ENCODE measurements at places on chromosomes 7 and 10.
A peak's percentile ranks its signal among the peaks of the same experiment; 100 is the strongest.

DNA sequence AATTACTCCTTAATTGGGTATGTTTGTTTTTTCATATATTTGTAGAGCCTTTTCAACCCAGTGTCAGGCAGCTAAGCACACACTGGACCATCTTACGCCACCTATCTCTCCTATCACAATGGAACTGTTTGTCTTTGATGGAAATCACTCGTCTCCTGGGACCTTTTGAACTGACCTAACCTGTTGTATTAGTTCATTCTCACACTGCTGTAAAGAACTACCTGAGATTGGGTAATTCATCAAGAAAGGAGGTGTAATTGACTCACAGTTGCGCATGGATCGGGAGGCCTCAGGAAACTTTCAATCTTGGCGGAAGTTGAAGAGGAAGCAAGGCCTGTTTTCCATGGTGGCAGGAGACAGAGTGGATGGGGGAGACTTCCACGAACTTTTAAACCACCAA lies 182.0 kb downstream of the TCERG1L start:
- no peak for DNase-seq

DNA sequence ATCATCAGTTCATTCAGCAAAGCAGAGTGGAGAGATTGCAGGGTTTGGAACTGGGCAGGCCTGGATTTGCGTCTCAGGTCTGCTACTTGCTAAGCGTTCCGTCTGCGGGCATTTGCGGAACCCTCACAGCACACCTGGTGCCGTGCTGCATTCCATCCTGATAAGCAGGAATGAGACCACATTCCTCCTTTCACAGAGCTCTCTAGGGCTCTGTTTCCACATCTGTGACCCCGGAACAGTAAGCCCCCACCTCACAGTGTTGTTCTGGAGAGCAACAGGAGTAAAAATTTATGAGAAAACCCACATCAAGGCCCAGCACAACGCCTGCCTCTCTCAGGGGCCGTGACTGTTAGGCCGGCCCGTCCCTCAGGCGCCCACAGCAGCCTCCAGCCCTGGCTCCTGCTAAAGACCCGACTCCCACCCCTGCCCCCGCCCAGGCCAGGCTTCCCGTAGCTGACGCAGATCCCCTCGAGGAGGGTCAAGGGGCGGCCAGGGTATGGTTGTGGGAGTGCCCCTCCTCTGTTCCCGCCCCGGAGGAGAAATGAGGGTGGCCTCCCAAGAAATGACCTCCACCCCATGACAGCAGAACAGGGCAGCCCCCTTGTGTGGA lies 128.9 kb downstream of the RGS10 start:
- no peak for DNase-seq

DNA sequence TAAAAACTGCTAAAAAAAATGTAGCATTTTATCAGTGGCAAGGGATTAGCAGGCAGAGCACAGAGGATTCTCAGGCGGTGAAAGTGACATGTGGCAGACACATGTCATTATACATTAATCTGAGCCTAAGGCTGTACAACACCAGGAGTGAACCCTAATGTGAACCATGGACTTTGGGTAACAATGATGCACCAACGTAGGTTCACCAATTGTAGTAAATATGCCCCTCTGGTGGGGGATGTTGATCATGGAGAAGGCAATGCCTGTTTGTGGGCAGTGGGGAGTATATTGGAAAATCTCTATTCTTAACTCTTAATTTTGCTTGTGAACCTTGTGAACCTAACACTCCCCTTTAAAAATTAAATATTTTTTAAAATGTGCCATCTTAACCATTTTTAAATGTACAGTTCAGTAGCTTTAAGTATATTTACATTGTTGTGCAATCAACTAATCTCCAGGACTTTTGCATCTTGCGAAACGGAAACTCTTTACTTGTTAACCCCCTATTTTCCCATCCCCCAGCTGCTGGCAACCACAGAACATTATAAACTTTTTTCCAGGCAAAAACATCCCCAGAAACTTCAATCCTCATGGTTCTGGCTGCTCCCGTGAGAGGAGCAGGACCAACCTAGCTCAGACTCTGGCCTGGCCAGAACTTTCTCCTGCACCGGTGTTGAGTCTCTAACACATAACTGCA lies 29.9 kb downstream of the LRRC20 start:
- no peak for DNase-seq

GRCh38 chr7:41148521-41148951 lies 554.4 kb downstream of the INHBA start:
- no peak for DNase-seq

DNA sequence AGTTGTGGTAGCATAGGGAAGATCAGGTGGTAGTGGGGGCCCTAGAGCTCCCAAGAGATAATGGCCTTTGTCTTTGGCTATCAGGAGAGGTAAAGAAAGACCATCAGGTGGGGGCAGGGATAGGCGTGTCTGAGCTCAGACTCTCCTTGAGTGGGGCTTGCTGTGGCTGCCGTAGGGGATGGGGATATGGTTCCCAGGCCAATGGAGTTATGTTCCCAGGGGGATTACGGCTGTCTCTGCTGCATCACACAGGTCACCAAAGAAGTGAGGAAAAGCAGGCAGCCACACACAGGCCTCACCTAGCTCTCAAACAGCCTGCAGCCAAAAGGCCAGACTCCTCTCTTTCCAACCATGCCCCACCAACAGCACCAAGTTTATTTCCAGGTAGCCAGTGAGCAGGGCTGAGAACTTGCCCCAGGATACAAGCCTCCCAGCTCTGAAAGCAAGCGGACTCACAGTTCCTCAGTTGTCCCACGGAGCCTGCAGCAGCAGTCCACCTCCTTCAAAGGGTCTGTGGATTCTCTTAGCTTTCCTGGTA lies 37.6 kb upstream of the C1QL3 start:
- DNase-seq = no peak

DNA sequence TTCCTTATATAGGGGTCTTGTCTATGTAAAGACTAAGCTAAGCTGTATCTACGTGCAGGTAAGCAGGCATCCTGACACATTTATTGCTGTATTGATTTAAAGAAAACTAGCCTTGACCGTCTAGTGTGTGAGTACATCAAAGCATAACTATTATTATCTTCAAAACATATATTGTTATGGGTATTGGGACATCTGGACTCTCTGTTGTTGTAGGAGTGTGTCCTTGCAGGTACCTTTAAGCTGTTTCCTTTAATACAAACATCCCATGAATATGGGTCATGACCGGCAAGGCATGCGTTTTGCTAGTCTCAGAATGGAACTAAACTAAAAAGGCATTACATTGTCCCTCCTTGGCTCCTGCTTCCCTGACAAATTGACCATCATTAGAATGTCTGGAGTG lies 35.1 kb upstream of the AKR1E2 start:
- no peak for DNase-seq

- no peak for DNase-seq
Observed at GRCh38 chr10:117159390-117159789, 21.3 kb upstream of the VAX1 start.

GRCh38 chr10:69911613-69912528 lies 110.2 kb downstream of the COL13A1 start:
- peak; percentile 50 for DNase-seq

DNA sequence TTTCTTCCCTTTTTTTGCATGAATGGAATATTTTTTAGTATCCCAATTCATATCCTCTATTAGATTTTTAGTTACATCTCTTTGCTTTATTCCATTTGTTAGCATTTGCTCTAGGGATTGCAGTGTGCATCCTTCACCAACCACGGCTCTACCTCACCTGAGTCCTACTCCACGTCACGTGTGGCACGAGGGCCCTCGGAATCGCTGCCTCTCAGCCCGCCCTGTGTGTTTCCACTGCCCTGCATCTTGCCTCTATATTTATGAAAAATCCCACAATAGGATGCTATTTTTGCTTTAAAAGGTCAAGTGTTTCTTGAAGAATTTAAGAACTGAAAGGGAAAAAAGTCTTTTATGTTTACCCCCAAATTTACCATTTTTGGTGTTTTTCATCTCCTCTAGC lies 41.0 kb downstream of the CFAP46 start:
- no peak for DNase-seq

Data from hippocampal formation (tissue), 2 donors.